ENCODE measurements at places on chromosomes 6 and 20. TPM values are rescaled to one million over a fixed set of nuclear protein-coding genes. Genes with fewer than 3 reads are reported as not detected.

- H3K27ac ChIP-seq = no peak overlapping the region
- H3K36me3 ChIP-seq = no peaks in the 10 kb centered on the region
- no peak overlapping the region for H3K4me3 ChIP-seq
- H3K27me3 ChIP-seq = no peaks in the 10 kb centered on the region
Observed at GRCh38 chr6:40125680-40126394, 191.6 kb upstream of the MOCS1 start.

- H3K27me3 ChIP-seq = peaks cover 4% of the 10 kb centered on the region
- no peak overlapping the region for H3K4me3 ChIP-seq
- no peak overlapping the region for H3K27ac ChIP-seq
- no peaks in the 10 kb centered on the region for H3K4me1 ChIP-seq
- no peak for DNase-seq
Observed at GRCh38 chr20:24459733-24460132, 9.7 kb upstream of the SYNDIG1 start.

GRCh38 chr6:111573131-111573883 lies 32.4 kb downstream of the TRAF3IP2 start:
- no peaks in the 10 kb centered on the region for H3K27me3 ChIP-seq
- H3K4me1 ChIP-seq = peaks cover 33% of the 10 kb centered on the region
- DNase-seq = no peak
- H3K36me3 ChIP-seq = peaks cover 79% of the 10 kb centered on the region
- no peak overlapping the region for H3K27ac ChIP-seq

MAP3K5 gene
- 25.4 TPM for total RNA-seq

HSPA1A gene
- 151 TPM for total RNA-seq

CRIP3 gene
- not detected for total RNA-seq
